ENCODE measurements at places on chromosomes 4 and X. TPM values are rescaled to one million over a fixed set of nuclear protein-coding genes. Genes with fewer than 3 reads are reported as not detected.

DNA sequence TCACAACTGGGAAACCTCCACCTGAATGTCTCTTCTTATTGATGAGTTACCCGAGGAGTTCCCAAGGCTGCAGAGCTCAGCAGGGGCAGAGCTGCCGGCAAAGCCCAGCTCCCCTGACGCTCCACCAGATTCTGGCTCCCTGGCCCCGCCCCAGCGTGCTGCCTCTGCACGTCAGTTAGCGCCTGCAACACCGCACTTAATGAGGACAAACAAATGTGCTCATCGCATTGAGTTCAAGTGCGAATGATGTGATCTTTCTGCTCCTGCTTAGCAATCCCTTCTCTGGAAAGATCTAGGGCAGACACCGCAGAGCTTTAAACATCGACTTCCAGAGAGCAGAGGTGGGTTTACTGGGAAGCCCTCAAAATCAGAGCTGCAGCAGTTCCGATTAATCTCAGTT, 55.5 kb upstream of the FBXW7 start:
- DNase-seq: no peak

- no peak for DNase-seq
Observed at GRCh38 chrX:24561121-24561520, 86.0 kb downstream of the PCYT1B start.

TLL1 gene
- polyA plus RNA-seq: 2.0 TPM

SOWAHD gene
- polyA plus RNA-seq: 0.79 TPM

DNA sequence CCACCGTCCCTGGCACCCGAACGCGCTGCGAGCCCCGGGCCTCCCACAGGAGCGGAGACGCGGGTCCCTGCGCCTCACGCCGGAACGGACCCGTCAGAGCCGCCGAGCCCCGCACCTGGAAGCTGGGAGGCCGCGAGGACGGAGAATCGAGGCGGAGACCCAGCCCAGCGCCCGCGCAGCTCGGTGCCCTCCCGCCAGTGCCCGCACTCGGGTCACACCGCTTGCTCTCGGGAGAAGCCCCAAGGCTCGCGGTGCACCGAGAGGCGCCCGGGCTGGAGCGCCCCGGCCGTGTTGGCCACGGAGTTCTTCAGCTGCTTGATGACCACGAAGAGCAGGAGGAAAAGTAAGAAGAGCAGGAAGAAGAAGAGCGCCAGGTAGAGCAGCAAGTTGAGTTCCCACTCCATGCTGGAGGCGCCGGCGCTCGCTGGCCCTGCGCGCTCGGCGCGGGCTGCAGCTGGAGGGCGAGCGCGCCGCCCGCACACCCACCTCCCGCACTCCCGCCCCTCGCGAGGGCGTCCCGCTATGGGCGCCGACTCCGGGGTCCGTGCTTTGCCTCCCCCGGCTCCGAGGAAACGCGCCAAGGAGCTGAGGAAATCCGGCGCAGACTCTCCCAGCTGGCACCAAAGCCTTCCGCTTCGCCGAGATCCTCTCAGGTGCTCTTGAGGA, at the start of gene SMIM43:
TSS of gene SMIM43 (minus strand) at position 463 of the 666 bp plus-strand sequence. CDS start at position 404, 59 bp downstream.
- DNase-seq: peak; percentile 19

GRCh38 chr4:138728566-138728965, 287.0 kb upstream of the NOCT start:
- no peak for DNase-seq

- DNase-seq: no peak
Observed at GRCh38 chr4:14046642-14047041, 419.1 kb upstream of the BOD1L1 start.

- DNase-seq: no peak
Observed at GRCh38 chr4:165440415-165441158, 61.8 kb downstream of the CPE start.

DNA sequence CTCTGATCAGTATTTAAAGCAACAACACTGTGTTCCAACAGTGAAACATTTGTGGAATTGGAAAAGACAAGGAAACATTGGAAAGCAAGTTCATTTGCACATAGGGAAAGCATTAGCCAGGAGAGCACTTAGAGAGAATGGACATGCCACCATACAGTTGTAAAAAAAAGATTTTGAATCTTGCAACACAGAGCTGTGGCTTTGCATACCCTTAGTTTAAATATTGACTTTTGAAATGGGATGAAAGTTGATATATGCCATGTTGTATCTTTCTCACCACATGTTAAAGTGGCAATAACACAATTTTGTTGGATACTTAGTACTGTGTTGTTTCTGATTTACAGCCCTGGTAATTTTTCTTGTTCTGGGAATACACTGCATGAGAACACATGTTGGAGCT, 208.1 kb downstream of the BMPR1B start:
- no peak for DNase-seq

- no peak for DNase-seq
Observed at GRCh38 chrX:10444204-10444603, 176.2 kb downstream of the MID1 start.

GRCh38 chr4:184854673-184855072, 28.9 kb upstream of the ACSL1 start:
- no peak for DNase-seq
